Hepatocyte (in vitro differentiated cells): ENCODE measurements at places on chromosomes 5 and 9. TPM values are rescaled to one million over a fixed set of nuclear protein-coding genes. Genes with fewer than 3 reads are reported as not detected.
A peak's percentile ranks its signal among the peaks of the same experiment; 100 is the strongest.

The TAF11L5 gene
- not detected in 2 replicates for total RNA-seq

DNA sequence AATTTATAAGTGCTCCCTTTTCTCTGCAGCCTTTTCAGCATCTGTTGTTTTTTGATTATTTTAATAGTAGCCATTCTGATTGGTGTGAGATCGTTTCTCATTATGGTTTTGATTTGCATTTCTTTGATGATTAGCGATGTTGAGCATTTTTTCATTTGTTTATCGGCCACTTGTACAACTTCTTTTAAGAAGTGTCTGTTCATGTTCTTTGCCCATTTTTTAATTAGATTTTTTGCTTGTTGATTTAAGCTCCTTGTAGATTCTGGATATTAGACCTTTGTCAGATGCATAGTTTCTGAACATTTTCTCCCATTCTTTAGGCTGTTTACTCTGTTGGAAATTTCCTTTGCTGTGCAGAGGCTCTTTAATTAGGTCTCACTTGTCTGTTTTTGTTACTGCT lies 46.3 kb downstream of the FYB1 start:
- H3K27me3 ChIP-seq, result no peaks in the 10 kb centered on the region
- H3K4me3 ChIP-seq, result no peak overlapping the region
- no peak for DNase-seq
- no peak overlapping the region for H3K27ac ChIP-seq

GRCh38 chr9:116661037-116661954 lies 25.8 kb upstream of the TRIM32 start:
- H3K36me3 ChIP-seq, result no peaks in the 10 kb centered on the region
- H3K27me3 ChIP-seq, result no peaks in the 10 kb centered on the region
- H3K27ac ChIP-seq, result no peak overlapping the region
- DNase-seq, result peak; percentile 86
- no peak overlapping the region for H3K4me3 ChIP-seq
- peaks cover 6% of the 10 kb centered on the region for H3K4me1 ChIP-seq

GRCh38 chr9:80615964-80616363 lies 1044.2 kb downstream of the TLE4 start:
- no peak for DNase-seq
- no peak overlapping the region for H3K4me3 ChIP-seq
- no peaks in the 10 kb centered on the region for H3K4me1 ChIP-seq
- H3K27ac ChIP-seq, result no peak overlapping the region

DNA sequence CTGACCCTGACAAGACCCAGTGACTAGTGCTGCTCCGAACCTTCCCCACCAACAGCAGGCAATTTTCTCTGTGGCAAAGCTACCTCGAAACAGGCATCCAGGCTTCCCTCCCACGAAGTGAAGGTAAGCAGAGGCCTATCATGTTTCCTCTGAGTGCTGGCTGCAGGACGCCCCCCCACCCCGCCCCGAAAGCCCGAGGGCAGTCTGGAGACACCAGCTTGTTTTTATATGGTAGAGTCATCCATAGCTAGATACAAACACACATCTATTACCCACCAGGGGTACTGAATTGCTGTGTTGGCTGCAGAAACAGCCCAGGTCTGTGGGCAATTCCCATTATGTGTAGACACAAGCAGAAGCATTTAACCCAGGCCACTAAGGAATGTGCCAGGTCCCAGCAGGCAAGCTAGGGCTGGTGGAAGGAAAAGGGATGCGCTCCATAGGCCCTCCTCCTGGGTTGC lies 40.4 kb downstream of the LIX1 start:
- DNase-seq, result peak; percentile 43
- H3K4me3 ChIP-seq, result no peak overlapping the region
- H3K4me1 ChIP-seq, result peaks cover 32% of the 10 kb centered on the region
- no peaks in the 10 kb centered on the region for H3K27me3 ChIP-seq

DNA sequence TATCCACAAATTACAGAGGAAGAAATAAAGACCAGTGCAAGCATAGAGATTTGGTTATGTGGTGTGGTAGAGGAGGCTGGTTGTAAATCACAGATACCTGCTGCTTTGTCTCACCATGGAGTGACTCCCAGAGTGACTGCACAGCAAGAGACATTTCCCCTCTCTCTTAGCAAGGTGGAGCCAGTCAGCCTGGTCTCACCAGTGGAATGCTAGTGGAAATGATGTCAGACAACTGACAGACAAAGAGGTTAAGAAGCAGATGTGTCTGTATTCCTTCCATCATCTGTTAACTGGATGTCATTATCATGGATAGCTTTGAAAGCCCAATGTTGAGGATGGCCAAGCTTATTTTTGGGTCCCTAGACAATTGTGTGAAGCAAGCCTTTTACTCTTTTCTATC lies 509.4 kb upstream of the SEMA6A start:
- H3K27ac ChIP-seq, result no peak overlapping the region
- no peak overlapping the region for H3K4me3 ChIP-seq
- H3K36me3 ChIP-seq, result no peaks in the 10 kb centered on the region
- no peak for DNase-seq
